ENCODE measurements at places on chromosomes 7 and 10.
A peak's percentile ranks its signal among the peaks of the same experiment; 100 is the strongest.

DNA sequence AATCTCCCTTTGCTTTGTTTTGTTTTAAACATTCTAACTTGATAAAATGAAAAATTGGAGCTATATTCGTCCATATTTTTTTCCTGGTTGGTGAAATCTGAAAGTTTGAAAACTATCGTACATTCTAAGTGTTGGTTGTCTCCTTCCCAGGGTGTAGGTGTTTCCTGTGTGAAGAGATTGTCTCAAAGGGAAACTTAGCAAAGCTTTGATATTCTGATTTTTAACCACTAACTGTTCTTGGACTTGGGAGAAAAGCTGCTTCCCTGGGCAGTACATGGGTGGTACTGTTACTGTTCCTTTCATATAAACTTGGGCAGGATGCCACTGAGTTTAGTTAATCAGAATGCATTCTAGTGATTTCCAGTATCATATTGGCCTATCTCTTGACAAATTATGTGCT lies 253.5 kb upstream of the LRGUK start:
- no peak for DNase-seq

DNA sequence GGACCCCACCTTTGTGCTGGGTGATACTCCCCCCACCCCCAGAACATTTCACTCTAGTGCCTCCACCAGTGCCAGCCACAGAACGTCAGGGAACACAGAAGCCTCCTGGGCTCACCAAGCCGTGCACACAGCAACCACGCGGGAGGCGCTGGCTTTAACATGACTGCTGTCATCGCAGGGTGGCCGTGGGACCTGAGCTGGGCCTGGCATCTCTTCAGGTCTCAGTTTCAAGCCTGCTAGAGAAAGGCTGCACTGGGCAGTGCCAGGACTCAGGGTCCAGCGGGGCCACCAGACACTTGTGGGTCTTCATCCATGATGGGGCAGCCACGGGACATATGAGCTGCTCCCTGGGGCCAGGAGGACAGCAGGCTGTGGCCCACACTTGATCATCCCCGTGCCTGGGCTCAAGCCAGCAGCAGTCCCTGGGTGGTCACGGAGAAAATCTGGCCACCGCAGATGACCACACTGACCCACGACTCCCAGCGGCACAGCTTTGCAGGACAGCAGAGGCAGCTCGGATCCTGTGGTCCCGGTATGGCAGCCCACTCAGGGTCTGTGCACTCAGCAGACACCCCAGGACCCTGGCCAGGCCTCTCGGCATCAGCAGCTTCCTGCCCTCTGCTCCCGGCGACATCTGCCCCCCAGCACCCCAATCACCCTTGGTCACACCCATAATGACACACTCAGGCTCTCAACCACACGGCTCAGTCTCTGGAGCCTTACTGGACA lies 44.2 kb downstream of the CAMK2B start:
- no peak for DNase-seq

DNA sequence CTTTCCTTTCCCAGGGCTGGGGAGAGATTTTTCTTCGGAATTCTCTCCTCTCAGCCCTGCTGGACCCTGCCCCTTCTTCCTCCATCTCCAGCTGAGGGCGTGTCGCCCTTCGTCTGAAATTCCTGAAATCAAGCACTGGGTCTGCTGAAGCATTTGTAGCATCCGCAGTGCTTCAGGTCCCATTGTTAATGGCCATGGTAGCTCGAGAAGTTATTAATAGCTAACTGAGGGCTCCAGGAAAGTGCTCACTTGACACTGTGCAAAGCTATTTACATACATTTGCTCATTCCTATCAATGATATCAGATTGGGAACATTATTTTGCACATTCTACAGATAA lies 515 bp downstream of the FAM149B1 start:
- no peak for DNase-seq

- no peak for DNase-seq
These were observed 1.4 kb upstream of the HOXA7 start for GRCh38 chr7:27157702-27158431.

GRCh38 chr10:93465806-93466675 lies 16.1 kb downstream of the MYOF start:
- peak; percentile 20 for DNase-seq

GRCh38 chr10:120650705-120651399 lies 193.8 kb downstream of the PLPP4 start:
- DNase-seq, result no peak

DNA sequence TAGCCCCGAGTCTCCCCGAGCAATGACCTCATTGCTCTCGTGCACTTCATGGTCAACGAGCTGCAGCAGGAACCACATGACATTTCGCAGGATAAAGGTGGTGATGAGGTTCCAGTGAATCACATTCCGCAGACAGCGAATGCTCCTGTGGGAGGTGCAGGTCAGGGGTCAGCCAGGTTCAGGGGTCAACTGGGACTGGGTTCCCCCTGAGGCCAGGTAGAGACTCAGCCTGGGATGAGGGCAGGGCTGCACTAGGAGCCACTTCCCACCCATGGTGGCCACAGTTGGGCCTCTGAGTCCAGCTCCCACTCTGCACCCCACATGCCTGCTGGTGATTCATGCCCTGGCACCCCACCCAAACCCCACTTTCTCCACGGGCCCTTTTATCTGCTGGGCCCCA lies 17.2 kb downstream of the CRHR2 start:
- no peak for DNase-seq

- DNase-seq, result no peak
These were observed 122.5 kb downstream of the RELN start for GRCh38 chr7:103866919-103867318.

DNA sequence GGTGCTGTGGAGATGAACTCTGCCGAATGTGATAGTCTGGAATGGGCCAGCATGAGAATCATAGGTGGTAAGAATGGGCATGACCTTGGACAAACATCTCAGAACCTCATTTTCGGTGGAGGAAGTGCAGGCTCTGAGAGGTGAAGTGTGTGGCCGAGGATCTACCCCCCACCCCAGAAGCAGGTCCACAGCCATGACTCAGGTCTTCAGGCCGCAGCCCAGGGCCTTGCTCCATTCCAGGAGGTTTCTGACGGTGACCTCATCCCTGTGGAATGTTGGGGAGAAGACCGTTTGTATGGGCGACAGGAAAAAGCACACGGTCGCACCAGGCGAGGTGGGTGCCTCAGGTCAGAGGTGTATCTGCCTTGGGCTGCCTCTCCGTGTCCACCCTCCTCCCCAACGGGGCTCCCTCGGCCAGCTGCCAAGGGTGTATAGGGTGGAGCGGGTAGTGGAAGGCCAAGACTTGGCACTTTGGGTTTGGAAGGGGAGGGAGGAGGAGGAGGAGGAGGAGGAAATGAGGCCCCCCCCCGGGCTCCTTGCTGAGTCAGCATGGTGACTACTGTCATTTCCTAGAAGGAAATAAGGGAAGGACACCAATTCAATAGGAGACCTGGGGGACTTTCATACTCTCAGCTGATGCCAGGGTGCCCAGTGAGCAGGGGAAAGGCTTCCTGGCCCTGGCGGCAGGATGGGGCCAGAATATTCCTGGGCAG lies 168.0 kb upstream of the RHEB start:
- DNase-seq, result no peak

GRCh38 chr7:140333223-140333622 lies 65.1 kb downstream of the SLC37A3 start:
- DNase-seq, result no peak

GRCh38 chr7:3177271-3177670 lies 123.8 kb upstream of the SDK1 start:
- DNase-seq, result no peak

GRCh38 chr7:45186261-45186813 lies 28.7 kb downstream of the RAMP3 start:
- no peak for DNase-seq

DNA sequence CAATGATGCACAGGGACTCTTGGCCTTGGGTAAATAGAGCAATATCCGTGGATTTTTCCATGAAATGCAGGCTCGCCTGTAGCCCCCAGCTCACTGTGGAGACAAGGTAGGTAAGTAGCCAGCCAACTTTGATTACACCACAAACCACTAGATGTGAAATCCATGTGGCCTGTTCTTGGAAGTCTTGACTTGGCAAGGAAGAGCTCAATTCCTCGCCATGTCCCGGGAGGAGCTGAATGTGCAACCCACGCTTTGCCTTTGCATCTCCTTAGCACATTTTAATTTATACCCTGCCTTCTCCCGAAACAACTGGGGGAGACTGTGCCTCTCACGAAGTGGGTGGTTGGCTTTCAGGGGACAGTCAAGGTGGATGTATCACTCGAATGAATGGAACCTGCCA lies 347.7 kb upstream of the MKI67 start:
- no peak for DNase-seq

DNA sequence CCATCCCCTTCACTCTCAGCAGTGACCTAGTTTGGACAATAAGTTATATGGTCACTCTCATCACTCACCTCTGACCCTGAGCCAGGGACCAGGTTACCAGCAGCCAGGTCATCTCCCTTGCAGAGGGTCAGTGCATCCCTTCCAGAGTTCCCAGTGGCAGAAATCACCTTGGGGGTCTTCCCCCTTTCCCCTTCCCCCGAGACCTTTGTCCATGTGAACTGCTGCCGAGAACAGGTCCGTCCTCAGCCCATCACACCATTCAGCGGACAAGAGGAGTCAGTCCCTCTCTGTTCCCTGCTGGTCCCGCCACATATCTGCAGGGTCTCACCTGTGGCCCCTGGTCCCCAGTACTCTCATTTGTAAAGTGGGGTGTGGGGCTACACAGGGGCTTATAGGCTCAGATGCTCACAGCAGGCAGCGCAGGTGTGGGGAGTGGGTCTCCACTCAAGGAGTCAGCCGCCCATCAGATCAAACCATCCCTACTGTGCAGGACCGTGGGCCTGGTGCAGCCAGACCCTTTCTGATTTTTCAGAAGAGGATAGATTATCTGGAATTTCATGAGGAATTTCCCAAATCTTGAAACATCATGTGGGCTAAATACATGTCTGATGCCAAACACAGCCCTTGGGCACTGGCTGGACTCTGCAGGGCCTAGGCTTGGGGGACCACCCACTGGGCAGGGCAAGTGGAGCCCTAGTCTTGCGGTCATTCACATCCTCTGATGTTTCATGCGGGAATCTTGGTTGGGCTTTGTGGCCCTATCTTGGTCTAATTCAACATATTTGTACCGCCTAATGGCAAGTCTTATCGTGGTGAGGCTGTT lies 6.5 kb downstream of the DEPP1 start:
- no peak for DNase-seq

- DNase-seq, result no peak
These were observed 226.5 kb downstream of the INHBA start for GRCh38 chr7:41476460-41476803.

DNA sequence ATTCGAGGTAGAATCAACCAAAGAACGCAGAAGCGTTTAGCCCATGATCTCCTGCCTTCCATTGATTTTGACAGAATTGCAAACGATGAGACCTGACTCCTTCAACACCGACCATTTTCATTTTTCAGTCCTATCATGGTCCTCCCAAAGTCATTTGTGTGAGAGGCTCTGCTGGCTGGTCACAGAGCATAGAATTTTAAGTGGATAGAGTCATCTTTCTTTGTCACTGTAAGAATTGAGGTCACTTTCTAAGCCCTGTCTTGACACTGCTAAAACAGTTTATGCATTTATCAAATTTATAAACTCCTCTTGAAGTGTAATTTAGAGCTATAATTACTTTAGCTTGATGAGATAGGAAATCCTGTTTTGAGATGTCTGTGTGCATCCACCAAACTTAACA lies 72.0 kb downstream of the UBE3C start:
- no peak for DNase-seq

DNA sequence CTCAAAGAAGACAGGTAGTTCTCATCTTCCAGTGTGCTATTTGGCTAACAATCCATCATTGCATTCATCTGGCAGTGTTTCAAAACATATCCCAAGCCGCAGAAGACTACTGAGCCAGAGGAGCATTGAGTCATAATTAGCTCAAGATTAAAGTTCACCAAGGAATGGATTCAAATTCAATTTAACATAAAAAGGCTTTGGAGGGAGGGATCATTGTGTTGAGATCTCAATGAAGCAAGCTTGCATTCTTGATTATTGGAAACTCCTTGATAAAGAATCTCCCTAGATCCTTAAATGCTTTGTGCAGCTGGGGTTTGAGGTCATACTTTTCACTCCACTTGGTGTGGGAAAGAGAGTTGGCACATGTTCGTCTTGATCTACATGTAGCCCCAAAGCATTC lies 142.8 kb upstream of the SEMA3A start:
- peak; percentile 41 for DNase-seq

GRCh38 chr10:89219513-89220218 lies 12.5 kb upstream of the CH25H start:
- no peak for DNase-seq

GRCh38 chr10:43408331-43408709 lies 666 bp downstream of the HNRNPF start:
- DNase-seq, result no peak

DNA sequence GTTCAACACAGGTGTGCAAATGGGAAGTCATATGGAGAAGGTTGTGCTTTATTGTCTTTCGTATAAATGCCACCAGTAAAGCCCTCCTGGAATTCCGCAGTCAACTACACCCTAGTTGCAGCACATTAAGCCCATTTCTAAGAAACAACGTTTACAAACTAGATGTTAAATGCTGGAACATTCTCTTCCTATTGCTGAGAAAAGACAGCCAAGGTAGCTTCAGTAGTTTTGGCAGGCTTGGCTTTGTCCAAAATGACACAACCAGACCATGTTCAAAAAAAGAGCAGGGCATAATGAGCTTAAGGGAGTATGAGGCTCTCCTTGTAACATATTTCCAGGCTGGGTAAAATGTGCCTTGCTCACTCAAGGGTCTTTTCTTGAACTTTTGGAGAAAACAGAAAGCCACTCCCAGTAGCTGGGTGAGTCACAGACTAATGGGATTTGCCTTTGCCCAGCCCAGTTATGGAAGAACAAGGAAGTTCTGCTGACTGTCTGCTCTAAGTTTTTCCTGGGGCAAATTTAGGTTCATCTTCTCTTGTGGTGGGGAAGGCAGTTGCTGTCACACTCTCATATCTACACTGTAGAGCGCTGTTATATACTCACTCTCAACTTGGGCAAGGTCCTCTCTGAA lies 238.7 kb downstream of the PLXNA4 start:
- DNase-seq, result no peak

- no peak for DNase-seq
These were observed 196.1 kb upstream of the PRSS1 start for GRCh38 chr7:142553216-142553615.

GRCh38 chr10:598415-599170 lies 90.9 kb downstream of the DIP2C start:
- peak; percentile 2 for DNase-seq

GRCh38 chr10:129728905-129729795 lies 234.9 kb downstream of the EBF3 start:
- no peak for DNase-seq

DNA sequence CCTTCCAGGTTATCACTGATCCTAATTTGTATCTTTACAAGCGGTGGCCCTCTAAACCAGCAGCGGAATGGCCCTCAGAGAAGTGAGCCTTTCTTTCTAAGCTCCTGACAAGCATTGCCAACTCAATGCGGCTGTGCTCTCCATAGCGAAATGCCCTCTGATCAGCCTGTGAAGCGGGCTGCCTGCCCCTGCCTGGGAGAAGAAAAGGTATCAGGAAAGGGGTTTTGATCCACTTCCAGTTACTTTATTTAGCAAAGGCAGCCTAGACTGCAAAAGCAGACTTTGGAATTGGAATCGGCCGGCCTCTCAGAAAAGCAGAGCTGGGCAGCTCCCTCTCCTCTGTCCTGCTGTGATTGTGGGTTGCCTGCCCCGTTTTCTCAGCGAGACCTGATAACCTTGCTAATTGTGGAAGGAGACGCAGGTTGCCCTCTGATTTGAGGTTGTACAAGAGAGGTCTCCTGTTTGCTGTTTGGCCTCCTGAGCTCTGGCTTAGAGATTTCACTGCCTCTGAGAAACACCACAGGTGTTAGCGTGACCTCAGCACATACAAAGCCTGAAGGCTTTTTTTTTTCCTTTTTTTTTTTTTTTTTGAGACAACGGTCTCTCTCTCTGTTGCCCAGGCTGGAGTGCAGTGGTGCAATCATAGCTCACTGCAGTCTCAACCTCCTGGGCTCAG lies 53.9 kb upstream of the SH2B2 start:
- DNase-seq, result no peak

GRCh38 chr10:45592432-45592831 lies 80.1 kb downstream of the ZFAND4 start:
- no peak for DNase-seq

All from OCI-M1 (cell line).